ENCODE measurements at places on chromosomes 2 and 18.

DNA sequence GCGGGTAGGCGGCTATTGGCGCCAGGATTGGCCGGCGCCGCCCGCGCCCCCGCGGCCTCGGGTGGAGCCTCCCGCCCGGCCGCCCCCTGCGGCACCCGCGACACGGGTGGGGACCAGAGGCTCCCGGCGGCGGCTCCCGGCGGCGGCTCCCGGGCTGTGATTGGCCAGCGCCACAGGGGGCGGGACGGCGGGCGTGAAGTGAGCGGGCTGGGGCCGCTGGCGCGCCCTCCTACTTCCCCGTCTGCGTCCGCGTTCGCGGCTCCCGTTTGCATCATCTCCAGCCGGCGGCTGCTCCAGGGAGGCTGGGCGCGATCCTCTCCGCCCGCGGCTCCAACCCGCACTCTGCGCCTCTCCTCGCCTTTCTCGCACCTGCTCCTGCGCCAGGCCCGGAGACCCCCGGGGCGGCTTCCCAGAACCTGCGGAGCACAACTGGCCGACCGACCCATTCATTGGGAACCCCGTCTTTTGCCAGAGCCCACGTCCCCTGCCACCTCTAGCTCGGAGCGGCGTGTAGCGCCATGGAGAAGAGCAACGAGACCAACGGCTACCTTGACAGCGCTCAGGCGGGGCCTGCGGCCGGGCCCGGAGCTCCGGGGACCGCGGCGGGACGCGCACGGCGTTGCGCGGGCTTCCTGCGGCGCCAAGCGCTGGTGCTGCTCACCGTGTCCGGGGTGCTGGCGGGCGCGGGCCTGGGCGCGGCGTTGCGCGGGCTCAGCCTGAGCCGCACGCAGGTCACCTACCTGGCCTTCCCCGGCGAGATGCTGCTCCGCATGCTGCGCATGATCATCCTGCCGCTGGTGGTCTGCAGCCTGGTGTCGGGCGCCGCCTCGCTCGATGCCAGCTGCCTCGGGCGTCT lies at the start of gene SLC1A4:
SLC1A4 (plus strand) TSS at position 274 of the 856 bp plus-strand sequence; CDS start at position 519, 245 bp downstream.
- peak; percentile 84 for DNase-seq

DNA sequence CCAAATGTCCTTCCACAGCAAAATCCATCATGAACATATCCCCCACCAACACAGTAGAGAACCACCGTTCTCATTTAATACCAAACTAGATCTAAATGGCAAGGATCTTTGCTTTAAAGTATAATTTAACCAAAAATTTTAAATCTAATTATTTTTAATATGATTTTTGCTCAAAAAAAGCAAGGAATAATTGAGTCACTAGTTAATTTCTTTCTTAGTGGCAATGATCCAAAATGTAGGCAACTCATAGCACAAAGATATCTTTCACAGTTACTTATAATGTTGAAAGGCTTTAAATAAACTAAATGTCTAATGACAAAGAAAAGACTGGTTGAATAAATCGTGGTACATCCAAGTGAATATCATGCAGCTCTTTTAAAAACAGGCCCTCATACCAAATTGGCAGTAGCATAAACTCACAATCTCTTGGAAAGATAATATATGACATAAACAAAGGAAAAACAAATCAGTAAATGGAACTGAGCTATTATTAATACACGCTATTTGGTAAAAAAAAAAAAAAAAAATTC lies 20.3 kb downstream of the PTPN2 start:
- DNase-seq, result no peak

GRCh38 chr2:241155936-241156335 lies 5.7 kb downstream of the PPP1R7 start:
- no peak for DNase-seq

GRCh38 chr2:46276642-46277041 lies 20.6 kb upstream of the EPAS1 start:
- DNase-seq, result no peak

DNA sequence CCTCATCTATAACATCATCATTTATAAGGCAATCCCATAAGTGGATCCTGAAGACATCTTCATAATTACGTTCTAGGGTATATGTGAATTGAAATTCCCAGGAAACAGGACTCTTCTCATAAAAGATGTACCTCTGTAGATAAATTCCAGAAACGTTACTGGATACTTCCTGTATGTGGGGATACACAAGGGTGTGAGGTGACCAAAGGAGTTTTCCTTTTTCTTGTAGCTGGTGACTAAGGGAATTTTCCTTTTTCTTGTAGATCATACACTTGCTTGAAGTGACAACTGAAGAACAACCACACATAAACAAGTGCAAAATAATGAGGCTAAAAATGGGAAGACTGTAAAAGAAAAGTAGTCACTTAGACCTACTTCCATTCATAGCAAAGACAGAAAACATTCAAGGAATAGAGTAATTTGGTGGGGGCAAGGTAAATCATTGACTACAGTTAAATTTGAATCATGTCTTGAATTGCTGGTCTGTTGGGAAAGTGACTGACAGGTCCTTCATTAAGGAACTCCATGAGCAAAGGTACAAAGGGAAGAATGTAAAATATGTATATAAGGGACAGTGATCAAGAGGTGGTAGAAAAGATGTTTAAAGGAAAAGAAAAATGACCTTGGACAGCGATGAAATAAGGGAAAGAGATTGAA lies 53.2 kb upstream of the UBE2E3 start:
- DNase-seq, result no peak

- peak; percentile 86 for DNase-seq
Measured at GRCh38 chr18:79378536-79379250, 17.0 kb upstream of the NFATC1 start.

DNA sequence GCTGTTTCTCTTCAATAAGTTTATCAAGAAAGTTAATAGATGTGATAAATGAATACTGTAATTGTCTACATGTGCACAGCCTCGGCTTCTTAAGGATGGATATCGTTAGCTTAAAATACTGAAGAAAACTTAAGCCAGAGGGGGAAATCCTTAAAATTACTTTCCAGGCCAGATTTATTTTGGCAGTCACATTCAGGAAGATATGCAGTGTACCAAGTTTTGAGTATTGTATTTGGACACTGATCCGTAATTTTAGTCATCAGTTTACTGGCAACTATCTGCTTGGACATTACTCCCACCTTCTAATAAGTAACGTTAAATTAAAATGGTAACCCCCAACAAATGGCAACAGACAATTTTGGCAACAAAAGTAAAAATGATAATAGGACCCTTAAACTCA lies 770.0 kb upstream of the ZEB2 start:
- no peak for DNase-seq

DNA sequence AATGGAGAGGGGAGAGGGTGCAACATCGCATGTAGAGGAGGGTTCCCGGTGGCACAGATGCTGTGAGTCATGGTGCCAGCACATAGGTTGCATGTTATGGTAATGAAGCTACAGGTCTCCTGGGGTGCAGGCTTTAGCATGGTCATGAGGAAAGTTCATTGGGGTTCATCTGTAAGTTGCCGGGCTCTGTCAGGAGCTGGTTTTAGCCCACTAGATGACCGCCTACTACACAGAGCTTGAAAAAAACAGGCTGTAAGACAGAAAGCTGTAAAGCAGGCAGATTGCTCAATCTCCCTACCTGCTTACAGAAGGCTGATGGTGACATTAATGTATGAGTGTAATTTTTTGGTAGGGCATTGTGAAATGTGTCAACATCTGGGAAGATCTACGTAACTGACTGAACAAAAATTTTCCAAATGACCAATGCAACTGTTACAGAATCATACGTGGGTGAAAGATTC lies 23.9 kb downstream of the DYSF start:
- DNase-seq, result no peak

DNA sequence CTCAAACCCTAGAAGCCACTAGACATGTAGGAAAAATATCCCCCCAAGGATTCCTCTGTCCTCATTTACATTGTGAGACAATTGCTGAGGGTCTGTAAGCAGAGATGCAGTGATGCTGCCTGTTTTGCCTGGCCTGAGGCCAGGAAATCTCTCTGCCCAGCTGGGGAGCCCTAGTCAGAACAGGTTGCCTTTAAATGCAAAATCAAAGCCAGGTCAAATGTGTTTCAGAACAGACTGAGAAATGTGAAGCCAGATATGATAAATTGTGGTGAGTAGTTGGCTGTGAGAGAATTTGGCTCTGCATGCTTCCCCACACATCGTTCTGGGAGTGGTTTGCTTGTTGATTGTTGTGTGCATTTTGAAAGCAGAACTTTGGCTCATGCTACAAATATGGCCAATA lies 38.4 kb upstream of the NXPH2 start:
- DNase-seq, result no peak

DNA sequence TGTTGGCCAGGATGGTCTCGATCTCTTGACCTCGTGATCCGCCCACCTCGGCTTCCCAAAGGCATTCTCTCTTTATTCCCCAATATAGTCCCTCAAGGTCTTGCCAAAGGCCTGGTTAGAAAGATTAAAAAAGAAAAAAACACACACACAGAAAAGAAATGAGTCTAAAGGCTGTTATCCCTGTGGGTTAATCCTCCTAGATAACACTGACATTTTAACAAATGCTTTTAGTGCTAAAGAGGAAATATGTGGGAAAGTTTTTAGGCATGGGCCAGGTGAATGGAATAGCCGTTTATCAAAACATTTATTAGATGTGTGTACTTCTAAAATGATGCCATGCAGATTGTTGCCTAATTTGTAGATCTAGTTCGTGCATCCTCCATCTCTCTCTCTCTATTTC lies 261.6 kb upstream of the FN1 start:
- no peak for DNase-seq

DNA sequence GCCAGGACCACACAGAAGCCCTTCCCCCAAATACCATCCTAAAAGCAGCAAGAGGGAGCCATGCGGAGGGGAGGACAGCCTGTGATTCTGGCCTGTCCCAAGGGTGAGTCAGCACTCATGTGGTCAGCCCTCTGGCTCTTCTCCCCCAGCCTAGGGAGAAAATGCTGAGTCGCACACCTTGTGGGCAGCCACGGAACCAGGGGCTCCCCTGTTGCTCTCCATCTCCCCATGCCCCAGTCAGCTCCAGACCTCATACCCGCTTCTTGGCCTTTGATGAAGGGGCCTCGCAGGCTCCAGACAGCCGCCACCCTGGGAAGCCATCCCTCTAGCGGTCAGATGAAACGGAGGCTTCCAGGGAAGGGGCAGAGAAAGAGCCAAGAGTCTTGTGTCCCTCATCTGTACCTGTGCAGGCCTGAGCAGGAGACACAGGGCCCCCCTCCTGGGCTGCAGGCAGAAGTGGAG lies 181.3 kb upstream of the SIX2 start:
- no peak for DNase-seq

GRCh38 chr2:143881246-143881645 lies 638.7 kb downstream of the ZEB2 start:
- DNase-seq, result no peak
